ENCODE measurements at places on chromosomes 4 and X.

- no peak for DNase-seq
These were observed 155.8 kb downstream of the NWD2 start for GRCh38 chr4:37400241-37400881.

- DNase-seq = no peak
These were observed 72.3 kb upstream of the SH3RF1 start for GRCh38 chr4:169342906-169343564.

DNA sequence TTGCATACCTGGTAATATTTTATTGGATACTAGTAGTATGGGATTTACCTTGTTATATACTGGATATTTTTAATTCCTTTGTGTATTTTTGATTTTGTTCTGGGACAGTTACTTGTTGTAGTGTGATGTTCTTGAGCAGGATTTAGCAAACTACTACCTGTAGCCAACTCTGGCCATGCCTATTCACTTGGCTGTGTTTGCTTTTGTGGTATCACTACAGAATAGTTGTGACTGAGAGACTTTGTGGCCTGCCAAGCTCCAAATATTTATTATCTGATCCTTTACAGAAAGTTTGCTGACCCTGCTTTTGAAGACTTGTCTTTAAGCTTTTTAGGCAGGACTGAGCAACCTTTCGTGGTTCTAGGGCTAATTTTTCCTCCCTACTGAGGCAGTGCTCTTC is 17.8 kb downstream of the ZCCHC4 start:
- no peak for DNase-seq

DNA sequence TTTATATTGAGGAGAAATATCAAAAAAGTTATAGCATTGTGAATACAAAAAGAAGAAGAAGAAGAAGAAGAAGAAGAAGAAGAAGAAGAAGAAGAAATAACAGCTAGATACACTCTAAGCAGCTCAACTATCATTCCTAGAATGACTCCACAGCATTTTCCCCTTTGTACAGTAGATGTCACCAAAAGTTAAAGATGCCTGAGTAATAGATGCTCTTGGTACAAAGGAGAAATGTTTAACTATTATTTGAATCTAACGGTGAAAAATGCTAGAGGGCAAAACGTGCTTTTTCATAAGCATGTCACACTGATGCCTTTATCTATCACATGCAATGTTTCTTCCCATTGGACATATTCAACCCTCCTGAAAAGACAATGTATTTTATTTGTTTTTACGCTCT is 178.4 kb upstream of the GPRIN3 start:
- no peak for DNase-seq

- no peak for DNase-seq
These were observed 59.4 kb upstream of the FBXW7 start for GRCh38 chr4:152594978-152595925.

GRCh38 chr4:96681218-96681617 is 841.3 kb downstream of the PDHA2 start:
- no peak for DNase-seq

GRCh38 chr4:139797287-139797686 is 131.7 kb downstream of the MGST2 start:
- DNase-seq = no peak

- no peak for DNase-seq
These were observed 696 bp upstream of the CA5B start for GRCh38 chrX:15737190-15737958.

DNA sequence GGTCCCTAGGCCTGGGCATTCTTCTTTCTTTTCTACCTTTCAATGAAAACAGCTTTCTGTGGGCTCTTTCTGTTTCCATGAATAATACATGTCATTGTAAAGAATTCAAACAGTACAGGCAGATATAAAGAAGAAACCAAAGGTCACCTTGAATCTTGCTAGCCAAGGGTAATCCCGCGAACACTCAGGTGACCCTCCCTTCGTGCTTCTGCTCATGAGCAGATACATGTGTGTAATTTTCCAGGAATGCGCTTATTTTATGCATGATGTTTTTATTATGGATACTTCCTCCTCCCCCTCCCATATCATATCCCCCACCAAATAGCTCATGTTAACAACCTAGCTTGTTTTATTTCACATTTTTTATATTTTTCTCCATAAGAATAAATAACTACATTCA is 9.6 kb upstream of the JAKMIP1 start:
- no peak for DNase-seq

DNA sequence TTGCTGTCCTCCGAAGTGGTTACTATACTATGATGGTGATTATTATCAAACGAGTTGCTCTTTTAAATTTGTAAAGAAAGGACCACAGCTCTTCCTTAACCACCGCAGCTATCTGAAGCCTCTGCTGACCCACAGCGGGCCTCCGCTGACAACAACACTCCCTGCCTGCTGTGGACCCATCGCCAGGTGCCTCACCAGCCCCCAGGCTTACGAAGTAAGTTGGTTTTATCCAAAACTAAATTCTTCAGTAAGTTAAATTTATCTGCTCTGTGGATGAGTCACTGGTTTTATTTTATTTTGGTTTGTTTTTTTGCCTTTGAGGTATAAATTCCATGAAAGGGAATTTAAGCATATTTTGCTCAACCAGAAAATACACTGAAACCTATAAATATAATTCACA is 54.7 kb downstream of the SLC9A6 start:
- no peak for DNase-seq

DNA sequence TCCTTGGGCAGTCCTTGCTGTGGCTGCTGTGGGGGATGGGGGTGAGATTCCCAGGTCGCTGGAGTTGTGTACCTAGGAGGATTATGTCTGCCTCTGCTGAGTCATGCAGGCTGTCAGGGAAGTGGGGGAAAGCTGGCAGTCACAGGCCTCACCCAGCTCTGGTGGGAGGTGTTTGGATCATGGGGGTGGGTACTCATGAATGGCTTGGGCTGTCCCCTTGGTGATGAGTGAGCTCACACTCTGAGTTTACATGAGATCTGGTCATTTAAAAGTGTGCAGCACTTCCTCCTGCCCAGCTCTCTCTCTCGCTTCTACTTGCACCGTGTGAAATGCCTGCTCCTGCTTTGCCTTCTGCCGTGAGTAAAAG is 24.6 kb upstream of the PDLIM3 start:
- no peak for DNase-seq

- no peak for DNase-seq
These were observed 31.6 kb downstream of the CD40LG start for GRCh38 chrX:136679531-136679930.
